ENCODE measurements at places on chromosomes 6 and 20.

GRCh38 chr6:56764081-56764566 is 121.4 kb upstream of the DST start:
- DNase-seq, result no peak

GRCh38 chr6:128836761-128837160 is 46.2 kb upstream of the LAMA2 start:
- no peak for DNase-seq

- DNase-seq, result no peak
Observed at GRCh38 chr6:126720304-126720703, 380.4 kb downstream of the CENPW start.

DNA sequence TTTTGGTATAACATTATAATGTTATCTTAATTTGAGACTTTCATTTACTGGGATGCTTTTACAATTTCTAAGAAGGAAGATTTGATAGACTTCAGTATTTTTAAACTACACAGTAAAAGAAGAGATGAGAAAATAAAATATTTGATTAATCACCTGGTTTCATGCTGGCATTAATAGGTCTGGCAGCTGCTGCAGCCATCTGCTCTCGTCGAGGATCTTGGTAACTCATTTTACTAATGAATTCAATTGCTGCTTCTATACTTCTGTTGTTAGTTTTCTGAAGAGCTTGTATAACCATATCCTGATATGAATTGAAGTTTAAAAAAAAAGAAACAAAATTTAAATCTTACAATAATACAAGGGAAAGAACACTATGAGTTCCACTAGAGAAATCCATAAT is 23.0 kb downstream of the LATS1 start:
- no peak for DNase-seq

GRCh38 chr6:108652375-108652774 is 91.7 kb downstream of the FOXO3 start:
- no peak for DNase-seq
